Pancreas (tissue), 10 donors: ENCODE measurements at places on chromosomes 7 and 10. TPM values are rescaled to one million over a fixed set of nuclear protein-coding genes. Genes with fewer than 3 reads are reported as not detected.

The UFSP1 gene
- total RNA-seq, result 2.4 TPM

The CCDC172 gene
- not detected for total RNA-seq

The FBH1 gene
- 37.5 TPM for total RNA-seq

DNA sequence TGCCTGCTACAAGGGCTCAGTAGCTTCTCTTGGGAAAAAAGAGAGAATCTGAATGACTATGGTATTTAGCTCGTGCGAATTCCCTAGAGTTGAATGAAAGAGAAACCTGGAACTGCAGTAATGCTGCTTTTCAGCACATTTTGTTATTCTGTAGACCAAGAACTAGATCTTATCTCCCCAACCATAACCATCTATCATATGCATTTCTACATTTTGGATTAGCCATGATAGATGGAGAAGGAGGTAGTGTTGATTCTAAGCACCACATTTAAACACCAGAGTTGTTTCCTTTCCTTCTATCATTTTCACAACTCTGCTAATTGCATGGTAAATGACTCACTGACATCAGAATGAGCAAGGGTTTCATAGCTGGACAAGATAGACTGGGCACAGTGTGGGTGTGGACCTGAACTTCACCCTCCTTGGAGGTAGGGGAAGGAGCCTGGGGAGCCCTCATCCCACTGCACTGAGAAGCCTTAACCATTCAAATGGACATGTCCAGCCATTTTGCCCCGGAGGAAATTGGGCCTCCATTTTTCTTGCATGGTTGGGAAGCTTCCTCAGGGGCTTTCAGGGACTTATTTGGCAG is 55.3 kb upstream of the BMPER start:
- no peak overlapping the region for H3K4me3 ChIP-seq
- H3K27me3 ChIP-seq, result no peaks in the 10 kb centered on the region
- H3K36me3 ChIP-seq, result no peaks in the 10 kb centered on the region
- H3K4me1 ChIP-seq, result no peaks in the 10 kb centered on the region
- H3K27ac ChIP-seq, result no peak overlapping the region
- DNase-seq, result no peak

GRCh38 chr10:13743101-13743693 is 156.4 kb downstream of the PRPF18 start:
- H3K36me3 ChIP-seq, result no peaks in the 10 kb centered on the region
- H3K27ac ChIP-seq, result no peak overlapping the region
- no peaks in the 10 kb centered on the region for H3K4me1 ChIP-seq
- DNase-seq, result no peak
